Foreskin fibroblast (primary cell): ENCODE measurements at places on chromosomes 5 and 9.

DNA sequence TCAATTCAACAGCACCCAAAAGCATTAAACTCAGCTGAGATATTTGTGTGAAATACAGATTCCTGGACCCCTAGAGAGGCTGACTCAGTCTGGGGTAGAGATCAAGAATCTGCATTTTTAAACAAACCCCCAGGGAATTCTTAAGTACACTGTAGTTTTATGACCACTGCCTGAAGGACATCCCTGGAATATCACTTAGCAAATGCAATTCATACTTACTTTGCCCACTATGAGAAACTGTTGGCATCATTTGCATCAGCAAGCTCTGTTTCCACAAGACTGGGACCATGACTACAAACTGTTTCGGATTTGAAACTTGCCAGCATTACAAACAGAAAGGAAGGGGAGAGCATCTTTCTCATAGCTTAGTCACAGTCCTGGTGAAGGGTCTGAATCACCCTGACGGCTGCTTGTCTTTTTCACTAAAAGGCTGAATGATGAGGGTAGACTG, 63.7 kb downstream of the MLLT3 start:
- DNase-seq, result peak; percentile 93

GRCh38 chr5:171954721-171955120, 51.7 kb downstream of the FBXW11 start:
- DNase-seq, result peak; percentile 44

DNA sequence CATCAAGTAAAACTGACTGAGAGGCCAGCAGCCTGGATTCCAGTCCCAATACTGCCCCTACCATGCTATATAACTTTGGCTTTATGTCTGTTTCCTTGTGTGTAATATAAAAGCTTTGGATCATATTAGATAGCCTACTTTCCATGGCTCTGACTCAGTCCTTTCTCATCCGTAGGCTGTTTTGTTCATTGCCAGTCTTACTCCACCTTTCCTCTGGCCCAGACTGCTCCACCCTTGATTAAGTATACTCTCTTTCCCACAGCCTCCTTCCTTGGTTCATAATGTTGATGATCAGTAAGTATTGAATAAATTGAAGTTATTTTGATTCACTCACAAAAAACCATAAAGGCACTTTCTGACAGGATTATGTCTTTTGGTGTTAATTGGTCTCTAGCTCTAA, 1.5 kb upstream of the MRPS30 start:
- DNase-seq, result no peak

DNA sequence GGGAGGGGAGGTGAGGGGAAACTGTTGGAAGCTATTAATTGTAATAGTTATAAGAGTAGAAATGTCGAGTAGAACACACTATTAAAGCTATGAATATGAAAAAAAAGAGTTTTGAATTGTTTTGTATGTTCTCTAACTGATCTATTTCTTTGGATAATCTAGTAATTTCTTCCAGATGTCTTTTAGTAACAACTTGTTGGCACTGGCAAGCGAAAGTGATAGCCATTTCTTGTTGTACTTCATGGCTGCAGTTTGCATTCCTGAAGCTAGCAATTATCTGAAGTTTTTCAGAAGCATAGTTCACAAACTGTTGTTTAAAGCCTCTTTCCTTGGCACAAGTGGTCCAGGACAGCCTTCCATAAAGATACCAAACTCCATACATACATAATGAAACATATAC, 49.4 kb upstream of the SPATA31C2 start:
- DNase-seq, result peak; percentile 39

DNA sequence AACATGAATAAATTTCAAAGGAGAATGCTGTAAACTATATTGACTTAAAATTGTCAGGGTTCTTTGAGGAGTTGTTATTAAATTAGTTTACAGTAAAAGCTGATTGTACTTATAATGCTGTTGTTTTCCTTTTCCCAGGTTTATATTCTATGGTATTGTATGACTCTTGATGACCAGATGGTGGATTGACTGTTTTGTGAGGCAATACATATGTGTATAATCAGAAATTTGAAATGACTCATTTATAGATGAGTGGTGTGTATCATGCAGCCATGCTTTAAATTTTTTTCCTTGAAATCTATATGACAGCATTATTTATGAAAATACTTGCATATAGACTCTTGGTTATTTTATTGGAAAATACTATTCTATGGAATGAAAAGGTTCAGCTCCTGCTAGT, 195.3 kb downstream of the CNTLN start:
- peak; percentile 14 for DNase-seq

DNA sequence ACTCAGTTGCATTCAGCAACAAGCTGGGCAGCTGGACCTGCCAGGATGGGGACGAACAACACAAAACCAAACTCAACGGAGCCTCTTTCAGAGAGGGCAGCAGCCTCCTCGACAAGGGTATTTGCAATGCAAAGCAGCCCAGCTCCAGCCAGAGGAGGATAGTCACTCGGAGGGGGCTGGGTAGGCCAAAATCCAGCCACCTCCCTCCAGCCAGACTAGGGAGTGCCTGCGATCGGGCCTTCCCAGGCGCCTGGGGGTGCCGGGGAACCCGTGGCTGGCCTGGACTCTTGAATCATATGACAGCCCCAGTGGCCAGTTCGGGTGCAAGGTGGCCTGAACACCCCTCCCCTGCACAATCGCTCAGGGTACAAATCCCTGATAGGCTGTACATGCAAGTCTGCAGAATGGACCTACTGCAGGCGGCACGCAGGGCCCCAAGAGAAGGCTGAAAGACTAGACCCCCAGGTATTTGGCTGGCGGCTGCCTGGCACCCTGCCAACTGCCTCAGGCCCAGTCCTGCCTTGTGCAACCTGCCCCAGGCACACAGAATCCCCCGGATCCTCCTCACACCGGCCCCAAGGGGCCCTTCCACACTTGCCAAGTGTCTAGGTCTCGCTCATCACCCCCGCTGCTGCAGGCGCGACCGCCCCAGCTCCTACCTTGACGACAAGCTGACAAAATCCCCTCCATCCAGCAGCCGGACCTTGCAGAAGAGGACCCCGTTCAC, 1.3 kb downstream of the EEIG1 start:
- DNase-seq, result no peak

- DNase-seq, result peak; percentile 51
Observed at GRCh38 chr9:21747175-21747574, 55.3 kb upstream of the MTAP start.

GRCh38 chr5:150142959-150143349, 12.7 kb downstream of the PDGFRB start:
- peak; percentile 94 for DNase-seq

DNA sequence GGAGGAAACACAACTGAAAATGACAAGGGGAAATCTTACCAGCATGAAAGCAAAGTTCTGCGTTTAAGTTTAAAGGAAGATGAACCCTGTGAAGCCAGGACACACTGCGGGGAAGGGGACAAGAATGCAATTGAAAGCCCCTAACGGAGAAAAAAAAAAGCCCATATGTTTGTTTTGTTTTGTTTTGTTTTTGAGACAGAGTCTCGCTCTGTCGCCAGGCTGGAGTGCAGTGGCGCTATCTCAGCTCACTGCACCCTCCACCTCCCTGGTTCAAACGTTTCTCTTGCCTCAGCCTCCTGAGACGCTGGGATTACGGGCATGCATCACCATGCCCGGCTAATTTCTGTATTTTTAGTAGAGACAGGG, 2.9 kb downstream of the STK10 start:
- no peak for DNase-seq

GRCh38 chr5:39208471-39208870, 10.9 kb downstream of the FYB1 start:
- DNase-seq, result no peak

GRCh38 chr5:74342948-74343682, 297.4 kb downstream of the ENC1 start:
- DNase-seq, result no peak

GRCh38 chr9:17229945-17230560, 95.2 kb downstream of the CNTLN start:
- no peak for DNase-seq
